ENCODE measurements at places on chromosomes 5 and 9.

DNA sequence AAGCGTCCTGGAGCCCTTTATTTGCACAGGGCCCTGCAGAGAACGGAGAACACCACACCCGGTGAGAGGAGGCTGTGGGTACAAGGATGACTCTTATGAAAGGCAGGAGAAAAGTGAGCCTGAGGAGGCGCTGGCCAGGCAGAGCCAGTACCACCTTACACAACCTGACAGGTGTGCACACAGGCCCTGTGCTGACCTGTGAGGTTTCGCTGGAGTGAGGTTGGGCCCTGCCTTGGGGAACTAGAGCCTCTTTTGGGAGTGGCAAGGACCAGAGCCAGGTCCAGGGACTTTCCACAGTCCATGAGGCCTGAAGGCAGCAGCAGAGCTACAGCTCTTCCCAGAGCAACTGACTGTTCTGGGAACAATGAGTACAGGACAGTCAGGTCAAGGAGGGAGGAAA lies 3.1 kb downstream of the SRD5A1 start:
- DNase-seq = no peak

- DNase-seq = no peak
Measured at GRCh38 chr9:77965445-77966123, 66.0 kb downstream of the GNAQ start.

DNA sequence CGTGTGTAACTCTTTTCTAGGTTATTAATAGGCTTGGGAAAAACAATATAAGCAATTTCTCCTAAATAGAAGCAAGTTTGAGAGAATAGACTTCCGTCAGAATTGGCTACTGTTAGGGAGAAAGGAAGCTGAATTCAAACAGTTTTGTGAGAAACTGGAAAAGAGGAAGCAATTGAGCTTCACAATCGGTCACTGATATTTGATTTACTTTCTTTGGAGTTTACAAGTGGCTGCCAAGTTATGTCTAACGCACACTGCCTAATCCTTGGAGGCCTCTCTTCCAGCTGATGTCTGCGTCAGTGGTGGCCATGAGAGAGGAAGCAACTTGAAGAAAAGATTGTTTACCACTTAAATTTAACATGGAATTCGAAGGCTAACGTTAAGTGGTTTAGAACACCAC lies 319.5 kb downstream of the ADGRV1 start:
- DNase-seq = no peak

GRCh38 chr9:73183917-73184861 lies 32.5 kb downstream of the ANXA1 start:
- DNase-seq = peak; percentile 8
